ENCODE measurements at places on chromosomes 1 and 21.

GRCh38 chr1:52139817-52140540 lies 1.9 kb upstream of the ZFYVE9 start:
- DNase-seq = peak; percentile 7

DNA sequence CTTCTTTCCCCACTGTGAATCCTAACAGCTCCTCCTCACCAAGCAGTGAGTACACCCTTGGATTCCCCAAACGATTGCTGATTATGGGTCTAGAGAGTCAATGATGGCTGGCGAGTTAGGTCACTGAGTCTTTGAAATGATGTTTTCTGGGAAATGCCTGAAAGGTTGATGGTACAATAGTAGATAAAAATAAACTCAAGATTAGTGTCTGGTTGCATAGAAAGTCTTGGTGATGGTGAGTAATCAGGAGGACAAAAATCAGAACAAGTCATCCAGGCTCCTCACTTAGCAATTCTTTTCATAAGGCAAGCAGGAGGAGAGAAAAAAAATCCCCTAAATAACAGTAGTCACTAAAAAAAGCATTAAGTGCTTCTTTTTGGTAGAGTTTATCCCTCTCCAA lies 22.6 kb downstream of the HLX start:
- DNase-seq = no peak

DNA sequence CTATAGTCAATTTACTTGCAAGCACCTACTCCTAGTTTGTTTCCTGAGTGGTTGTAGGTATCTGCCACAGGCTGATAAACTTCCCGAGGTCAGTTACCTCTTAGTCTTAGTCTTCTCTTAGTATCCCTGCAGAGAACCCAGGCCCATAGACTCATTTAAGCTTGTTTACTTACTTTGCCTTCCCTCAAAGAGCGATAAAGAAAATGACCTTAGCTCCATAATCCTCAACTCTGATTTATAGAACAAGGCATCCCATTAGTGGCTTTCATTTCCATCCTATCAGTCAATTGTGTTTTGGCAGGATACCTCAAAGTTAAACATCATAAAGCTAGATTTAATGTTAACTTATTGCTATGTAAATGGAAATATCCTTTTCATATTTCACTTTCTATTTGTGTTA lies 119.7 kb downstream of the UCHL5 start:
- DNase-seq = no peak

- no peak for DNase-seq
Measured at GRCh38 chr21:41429925-41430491, 4.0 kb downstream of the MX1 start.

- no peak for DNase-seq
Measured at GRCh38 chr1:236103059-236103458, 38.2 kb upstream of the NID1 start.

DNA sequence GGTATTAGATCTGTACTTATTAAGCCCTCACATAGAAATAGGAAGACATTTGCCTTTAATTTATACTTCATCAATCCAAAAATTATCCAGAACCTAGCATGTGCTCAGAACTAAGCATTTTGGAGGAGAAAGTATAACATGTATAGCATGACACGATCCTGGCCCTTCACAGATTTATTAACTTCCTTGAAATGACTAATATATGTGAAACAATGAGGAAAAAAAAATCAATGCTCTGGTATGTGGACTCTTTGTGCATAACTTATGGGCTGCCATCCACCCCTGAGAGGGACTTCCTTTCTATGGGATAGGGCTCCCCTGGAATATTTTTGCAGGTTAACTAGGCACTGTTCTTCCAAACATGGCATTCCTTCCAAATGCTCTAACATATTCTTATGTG lies 36.6 kb downstream of the CCDC185 start:
- DNase-seq = no peak

DNA sequence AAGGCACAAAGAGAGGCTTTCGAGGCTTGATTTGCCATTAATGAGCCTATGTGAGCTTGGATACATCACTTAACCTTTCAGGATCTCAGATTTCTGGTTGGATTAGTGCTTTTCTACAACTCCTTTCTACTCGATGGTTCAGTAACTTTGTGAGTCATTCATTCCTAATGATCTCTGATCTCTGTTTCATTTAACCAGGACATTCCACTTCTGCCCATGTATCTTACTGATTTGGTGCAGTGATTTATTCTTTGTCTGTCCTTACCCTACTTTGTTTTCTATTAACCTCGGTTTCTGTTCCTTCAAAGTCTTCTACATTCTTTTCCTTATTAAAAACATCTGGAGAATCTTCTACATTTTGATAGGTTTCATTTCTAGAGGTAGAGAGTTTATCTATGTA lies 94.6 kb upstream of the ZBTB18 start:
- no peak for DNase-seq

- no peak for DNase-seq
Measured at GRCh38 chr1:234509457-234510328, 30.7 kb upstream of the TARBP1 start.

GRCh38 chr1:199335496-199335895 lies 692.0 kb upstream of the NR5A2 start:
- DNase-seq = no peak

DNA sequence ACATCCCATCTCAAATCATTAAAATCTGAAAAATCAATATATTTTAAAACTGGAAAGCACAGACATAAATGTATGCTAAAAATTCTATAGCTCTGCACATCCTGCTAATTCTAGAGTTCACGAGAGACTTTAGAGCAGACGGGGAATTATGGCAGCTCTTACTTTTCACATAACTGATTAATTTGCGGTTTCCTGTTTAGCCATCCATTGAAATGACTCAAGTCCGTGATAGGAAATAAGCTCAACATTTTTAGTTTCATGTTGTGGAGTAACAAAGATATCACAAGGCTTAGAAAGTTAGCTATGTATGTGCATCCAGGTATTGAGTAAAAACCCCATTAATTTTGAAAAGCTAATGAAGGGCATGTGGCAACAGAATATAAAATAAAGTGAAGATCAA lies 123.2 kb downstream of the SMYD2 start:
- no peak for DNase-seq

GRCh38 chr1:155327981-155328380 lies 7.3 kb downstream of the RUSC1 start:
- DNase-seq = no peak

DNA sequence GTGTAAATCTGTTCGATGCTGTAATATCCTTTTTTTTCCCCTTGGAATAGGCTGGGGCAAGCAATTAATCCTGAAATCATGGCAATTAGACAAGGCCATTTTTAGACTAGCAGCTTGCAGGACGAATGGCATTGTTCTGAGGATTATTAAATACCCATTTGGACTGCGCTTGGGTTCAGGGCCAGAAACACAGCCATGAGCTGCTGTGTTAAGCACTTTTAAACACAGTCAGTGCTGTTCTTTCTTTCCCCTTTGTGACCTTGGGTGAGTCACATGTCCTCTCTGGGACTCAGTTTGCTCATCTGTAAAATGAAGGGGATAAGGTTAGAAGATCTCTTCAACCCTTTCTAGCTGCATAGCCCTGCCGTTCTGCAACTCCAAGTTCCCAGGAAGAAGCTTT lies 58.6 kb upstream of the C8B start:
- DNase-seq = no peak

- no peak for DNase-seq
Measured at GRCh38 chr1:179550746-179551682, 24.7 kb downstream of the NPHS2 start.

DNA sequence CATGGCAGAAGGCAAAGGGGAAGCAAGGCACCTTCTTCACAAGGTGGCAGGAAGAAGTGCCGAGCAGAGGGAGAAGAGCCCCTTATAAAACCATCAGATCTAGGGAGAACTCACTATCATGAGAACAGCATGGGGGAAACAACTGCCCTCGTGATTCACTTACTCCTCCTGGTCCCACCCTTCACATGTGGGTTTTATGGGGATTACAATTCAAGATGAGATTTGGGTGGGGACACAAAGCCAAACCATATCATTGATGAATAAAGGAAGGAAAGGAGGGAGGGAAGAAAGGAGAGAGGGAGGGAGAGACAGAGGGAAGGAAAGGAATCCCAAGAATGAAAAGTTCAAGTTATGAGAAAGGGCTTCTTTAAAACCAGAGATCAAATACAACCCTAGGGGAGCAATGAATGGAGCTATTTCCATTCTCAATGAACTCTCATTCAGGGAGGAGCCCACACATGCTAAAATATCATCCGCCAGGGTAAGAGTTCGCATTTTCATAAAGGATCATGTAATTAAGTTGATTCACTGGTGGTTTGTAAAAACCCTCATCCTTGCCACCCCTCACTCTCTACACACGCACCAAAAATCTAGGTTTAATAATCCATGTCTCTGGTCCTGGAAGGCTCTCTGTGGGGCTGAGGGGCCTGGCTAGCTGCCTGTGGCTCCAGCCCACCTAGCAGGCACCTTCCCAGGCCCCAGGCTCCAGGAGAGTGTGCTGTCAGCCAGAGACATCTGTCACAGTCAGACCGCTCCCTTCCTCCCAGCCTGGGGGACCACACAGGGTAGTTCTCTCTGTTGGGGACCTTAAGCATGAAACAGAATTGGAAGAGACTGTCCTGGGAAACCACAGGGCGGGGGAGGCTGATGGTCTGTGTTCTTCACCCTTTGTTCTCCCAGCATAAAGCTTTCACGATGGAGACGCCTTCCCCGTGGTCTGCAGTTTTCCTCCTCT lies 94.0 kb downstream of the CCDC185 start:
- DNase-seq = no peak

All from stimulated activated CD4-positive, alpha-beta T cell treated with anti-CD3 and anti-CD28 coated beads, Interleukin-1b, Interleukin-23, amount 100 ng/mL, for 24 hours (primary cell).